ENCODE measurements at places on chromosomes 16 and 17.

- DNase-seq, result no peak
These were observed 23.2 kb downstream of the COTL1 start for GRCh38 chr16:84594725-84595038.

DNA sequence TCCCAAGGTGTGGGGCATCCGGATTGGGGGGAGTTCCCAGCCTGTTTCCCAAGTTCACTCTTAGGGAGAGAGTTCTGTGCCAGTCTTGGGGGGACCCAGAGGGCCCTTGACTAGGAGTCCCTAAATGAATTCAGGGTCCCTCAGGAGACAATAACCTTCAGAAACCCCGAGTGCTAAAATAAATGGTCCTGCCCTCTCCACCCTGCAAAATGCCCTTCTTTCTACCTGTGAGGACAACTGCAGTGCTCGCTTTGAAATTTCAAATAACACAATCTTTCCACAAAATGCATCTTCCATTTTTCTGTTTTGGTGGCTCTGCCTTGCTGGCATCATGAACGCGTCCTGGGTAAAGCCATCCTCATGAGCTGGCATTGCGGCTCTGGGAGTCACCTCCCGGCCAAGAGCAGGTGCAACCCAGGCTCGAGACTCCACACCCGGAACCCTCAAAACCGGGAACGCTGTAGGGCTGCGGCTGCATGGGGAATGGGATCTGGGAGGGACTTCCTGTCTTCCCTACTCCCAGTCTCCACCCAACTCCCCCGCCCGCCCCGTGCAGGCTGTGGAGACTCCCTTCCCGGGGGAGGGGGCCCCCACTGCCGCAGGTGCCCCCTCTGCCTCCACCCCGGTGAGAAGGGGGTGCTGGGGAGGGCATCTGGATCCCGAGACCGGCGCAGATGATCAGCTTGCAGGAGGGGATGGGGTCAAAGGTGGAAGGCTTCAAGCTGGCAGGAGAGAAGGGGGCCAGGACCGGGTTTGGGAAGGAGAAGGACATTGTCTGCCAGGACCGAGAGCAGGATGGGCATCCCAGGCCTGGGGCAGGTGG is at the start of gene ZNF205:
Gene ZNF205 (plus strand): TSS at position 529 of the 823 bp plus-strand sequence. CDS start 845 bp downstream, outside the sequence.
- peak; percentile 57 for DNase-seq

GRCh38 chr16:83579436-83579835 is 228.3 kb upstream of the HSBP1 start:
- DNase-seq, result no peak

- DNase-seq, result no peak
These were observed 9.7 kb downstream of the CRAMP1 start for GRCh38 chr16:1621851-1622250.

DNA sequence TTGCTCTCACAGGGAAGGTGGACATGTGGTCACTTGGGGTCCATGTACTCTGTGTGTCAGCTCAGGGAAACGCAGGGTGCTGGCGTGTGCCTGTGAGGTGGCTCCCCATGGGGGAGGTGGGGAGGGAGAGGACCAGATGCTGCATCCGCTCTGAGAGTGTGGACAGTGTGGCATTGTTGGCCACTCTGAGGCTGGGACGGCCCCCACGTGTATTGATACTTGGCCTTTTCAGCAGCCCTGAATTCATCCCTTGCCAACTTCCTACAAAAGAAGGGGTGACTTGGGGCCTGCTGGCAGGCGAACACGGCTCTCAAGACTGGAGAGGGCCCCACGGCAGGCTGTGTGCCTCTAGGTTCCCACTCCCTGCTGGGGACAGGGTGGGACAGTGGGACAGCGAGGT is 120.1 kb downstream of the RAB11FIP4 start:
- DNase-seq, result no peak

DNA sequence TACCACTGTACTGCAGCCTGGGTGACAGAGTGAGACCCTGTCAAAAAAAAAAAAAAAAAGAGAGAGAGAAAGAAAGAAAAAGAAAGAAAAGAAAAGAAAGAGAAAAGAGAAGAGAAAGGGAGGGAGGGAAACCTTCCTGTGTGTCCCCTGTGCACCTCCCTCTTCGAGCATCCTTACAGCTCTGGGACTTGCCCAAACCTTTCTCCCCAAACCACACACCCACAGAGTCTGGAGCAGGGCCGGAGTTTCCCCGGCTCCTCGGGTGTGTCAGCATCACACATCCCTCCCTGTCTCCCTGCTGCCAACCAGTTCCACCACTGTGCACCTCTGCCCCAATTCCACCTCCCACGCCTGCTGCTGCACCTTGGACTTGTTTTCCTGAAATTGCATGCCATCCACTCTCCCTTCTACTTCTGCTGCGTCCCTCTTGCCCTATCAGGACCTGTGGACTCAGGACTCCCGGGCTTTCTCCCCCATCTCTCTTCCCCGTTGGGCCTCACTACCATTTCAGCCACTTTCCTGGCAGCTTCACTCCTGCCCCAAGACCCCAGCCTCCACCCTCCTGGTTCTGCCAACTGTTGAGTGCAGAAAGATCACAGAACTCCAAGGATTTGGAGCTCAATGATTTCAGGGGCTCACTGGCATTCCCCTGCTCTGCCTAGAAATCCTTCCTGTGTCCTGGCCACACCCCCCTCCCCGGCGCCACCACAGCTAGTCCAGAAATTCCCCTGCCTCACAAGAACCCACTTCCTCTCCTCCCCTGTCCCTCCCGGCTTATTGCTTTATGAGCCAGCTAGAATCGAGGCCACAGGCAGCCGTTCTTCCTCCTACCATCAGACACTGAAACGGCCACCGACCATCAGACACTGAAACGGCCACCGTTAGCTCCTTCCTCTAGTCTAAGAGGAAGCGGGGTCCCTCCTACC is 3.7 kb upstream of the CDK3 start:
- DNase-seq, result peak; percentile 63

DNA sequence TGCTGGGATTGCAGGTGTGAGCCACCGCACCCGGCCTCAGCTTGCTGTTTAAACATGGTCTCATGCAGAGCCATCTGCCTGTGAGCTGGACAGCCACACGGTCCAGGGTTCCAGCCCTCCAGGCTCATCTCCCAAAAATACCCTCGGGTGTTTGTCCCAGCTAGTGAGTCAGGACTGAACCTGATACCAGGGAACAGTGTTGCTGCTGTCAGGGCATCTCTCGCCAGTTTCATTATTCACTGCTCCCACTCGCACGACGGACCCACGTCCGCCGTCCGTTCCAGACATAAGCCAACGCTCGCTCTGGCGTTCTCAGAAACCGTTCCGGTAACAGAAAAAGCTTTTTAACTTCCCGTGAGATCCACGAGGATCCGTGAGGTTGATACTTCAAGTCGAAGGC is 77.6 kb downstream of the NXN start:
- no peak for DNase-seq

DNA sequence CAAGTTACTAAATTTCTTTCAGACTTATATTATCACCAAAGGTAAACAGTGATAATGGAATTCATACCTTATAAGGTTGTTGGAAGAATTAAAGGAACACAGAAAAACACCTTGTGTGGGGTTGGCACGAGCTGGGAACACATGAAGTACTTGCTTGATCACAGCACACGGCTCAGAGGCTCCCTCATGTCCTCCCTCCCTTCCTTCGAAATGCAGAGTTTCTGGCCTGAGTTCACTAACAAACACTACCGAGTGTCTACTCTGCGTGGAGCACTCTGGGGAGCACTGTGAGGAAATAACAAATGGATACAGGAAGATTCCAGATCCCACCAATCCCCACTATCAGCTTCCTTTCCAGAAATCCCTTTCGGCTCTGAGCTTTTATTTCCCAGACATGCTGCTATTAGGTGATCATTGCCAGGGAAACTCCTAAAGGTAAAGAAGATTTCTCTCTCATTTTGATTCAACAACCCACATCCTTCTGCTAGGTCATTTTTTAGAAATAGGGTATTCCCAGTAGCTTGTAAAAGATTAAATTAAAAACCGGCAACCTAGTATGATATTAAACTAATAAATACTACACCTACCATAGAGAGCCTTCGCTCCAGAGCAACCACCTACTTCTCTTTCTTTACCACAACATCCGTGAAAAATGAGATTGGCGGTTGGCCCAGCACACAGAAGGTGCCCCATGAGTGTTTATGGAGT is 6.1 kb upstream of the HNF1B start:
- DNase-seq, result no peak

DNA sequence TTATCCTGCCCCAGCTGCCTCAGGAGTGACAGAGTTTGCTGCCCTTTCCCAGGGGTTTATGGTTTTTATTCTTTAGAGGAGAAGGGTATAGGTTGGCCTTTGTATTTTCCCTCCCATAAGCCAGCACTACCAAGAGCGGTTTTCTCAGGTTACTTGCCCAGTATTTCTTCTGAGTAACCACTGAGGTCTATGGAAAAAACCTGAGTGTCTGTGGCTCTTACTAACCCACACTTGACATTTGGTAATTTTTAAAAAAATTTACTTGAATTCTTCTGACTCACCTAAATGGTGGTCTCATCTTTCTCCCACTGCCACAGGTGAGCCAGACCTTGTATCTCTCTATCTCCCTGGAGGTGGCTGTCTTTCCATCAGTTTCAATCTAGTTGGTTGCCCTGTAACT is 6.0 kb downstream of the SLC7A6 start:
- no peak for DNase-seq

DNA sequence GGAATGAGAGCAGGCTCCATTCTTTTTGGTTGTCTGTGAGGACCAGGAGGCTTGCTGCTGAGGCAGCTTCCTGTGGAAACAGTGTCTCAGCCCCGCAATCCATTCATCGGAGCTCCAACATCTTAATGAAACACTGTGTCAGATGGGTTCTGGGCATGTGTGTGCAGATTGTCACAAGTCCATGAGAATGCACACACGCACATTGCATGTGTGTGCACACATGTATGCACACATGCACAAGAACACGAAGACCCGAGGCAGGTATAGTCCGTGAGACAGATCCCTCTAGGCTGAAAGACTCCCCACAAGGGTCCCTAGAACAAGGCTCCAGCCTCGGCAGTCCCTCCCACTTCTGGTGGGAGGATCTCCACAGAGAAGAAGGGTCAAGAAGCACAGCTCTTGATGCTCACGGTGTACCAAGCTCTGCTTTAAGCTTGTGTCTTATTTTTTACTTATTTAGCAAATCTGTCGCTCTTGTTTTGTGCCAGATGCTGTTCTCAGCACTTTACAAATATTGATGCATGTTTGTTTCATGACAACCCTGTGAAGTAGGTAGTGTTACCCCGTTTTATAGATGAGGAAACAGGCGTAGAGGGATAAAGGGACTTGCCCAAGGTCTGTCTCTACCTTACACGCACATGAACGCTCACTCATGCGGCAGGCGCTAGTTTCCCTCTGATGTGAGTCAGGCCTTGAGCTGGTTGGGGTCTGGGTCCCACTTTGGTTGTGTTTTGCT is 213.1 kb downstream of the SEC14L1 start:
- DNase-seq, result no peak

- no peak for DNase-seq
These were observed at the start of gene MED13 for GRCh38 chr17:62064791-62065563. Gene MED13, minus strand, starts transcription at chr17:62065278. Its CDS starts 73 bp downstream, at chr17:62065205.

GRCh38 chr17:9287306-9287705 is 266.0 kb downstream of the NTN1 start:
- no peak for DNase-seq

DNA sequence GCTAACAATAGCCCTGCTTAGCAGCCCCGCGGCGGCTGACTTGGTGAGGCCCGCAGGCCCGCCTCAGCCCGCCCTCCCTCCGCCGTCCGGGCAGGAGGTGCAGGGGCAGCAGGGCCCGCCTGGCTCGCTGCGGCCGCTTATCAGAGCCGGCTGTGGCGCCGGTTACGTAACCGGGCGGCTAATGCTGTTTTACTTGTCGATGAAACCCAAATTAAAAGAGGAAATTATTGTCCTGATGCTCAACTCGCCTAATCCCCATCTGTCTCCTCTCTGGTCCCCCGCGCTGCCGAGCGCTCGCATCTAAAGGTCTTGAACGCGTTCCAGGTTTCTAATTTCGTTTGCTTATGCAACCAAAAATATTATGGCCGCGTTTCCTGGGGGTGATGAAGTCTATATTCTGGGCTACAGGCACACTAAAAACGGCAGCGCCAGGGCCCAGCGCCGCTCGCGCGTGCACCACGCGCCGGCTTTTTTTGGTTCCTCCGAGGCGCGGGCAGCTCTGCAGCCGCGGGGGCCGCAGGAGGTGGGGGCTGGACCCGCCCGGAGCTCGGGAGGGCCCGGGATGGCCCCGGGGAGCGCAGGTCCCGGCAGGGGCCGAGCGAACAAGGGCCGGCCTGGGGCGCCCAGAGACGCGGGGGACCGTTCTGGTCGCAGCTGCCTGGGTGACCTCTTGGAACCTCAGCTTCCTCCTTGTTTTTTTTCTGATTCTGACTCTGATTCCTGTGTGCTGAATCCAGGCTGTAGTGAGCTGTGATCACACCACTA is 65.2 kb upstream of the TOB1 start:
- DNase-seq, result peak; percentile 79

GRCh38 chr17:40779181-40779909 is 3.0 kb downstream of the KRT27 start:
- no peak for DNase-seq

DNA sequence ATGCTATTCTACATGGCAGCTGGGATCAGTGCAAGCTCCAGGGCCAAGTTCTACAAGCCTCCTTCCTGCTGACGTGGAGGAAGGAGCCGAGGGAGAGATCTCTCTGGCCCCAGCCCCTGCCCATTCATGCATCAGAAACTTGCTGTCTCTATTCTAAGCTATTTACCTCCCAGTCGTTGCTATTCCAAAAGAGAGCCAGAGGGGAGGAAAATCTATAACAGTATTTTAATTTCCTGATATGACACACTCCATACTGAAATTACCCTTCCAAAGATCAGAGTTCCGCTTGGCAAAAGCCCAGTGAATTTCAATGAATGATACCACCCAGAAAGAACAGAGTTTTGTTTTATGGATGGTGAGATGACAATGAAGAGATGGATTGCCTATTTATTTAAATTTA is 133.4 kb downstream of the GRIN2A start:
- DNase-seq, result no peak

DNA sequence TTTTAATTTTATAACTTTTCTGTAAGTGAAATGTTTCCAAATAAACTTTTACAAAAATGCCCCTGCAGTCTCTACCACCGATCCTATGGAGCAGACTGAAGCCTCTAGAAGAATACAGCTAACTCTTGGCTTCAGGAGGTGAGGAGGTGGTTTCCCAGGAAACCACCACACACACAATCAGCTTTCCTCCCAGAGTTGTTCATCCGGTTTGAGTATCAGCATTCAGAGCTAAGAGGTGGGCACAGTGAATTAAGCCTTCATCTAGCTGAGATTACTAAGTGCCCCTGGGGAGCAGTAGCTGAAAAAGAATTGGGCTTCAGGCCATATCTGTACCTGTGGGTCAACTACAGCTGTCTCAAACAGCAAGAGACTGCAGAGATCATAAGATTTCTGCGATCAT is 139.7 kb downstream of the AATF start:
- no peak for DNase-seq

GRCh38 chr16:53848277-53848942 is 144.5 kb downstream of the FTO start:
- no peak for DNase-seq

GRCh38 chr16:51922476-51922875 is 624.5 kb downstream of the TOX3 start:
- DNase-seq, result no peak
